ENCODE measurements at places on chromosomes 2 and 18. TPM values are rescaled to one million over a fixed set of nuclear protein-coding genes. Genes with fewer than 3 reads are reported as not detected.

DNA sequence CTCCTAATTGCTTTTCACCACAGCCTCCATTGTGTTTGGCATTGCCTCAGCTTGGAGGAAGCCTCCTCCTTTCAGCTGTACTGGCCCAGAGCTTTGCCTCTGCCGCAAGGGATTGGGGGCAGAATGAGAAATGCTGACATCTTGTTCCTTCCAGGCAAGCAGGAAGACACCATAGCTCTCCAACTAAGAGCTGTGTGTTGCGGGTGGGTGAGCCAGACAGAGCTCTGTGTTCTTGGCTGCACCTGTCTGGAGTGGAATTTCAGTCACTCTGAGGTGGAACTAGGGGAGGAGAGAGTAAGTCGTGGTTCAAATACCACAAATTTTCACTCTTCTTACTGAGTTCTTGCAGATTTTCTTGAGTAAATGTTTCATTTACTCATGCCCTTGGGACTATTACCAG lies 36.6 kb upstream of the KCNF1 start:
- H3K4me3 ChIP-seq = no peak overlapping the region
- no peaks in the 10 kb centered on the region for H3K36me3 ChIP-seq
- H3K4me1 ChIP-seq = no peaks in the 10 kb centered on the region
- DNase-seq = no peak
- no peaks in the 10 kb centered on the region for H3K27me3 ChIP-seq

GRCh38 chr2:184049566-184049965 lies 548.8 kb upstream of the ZNF804A start:
- DNase-seq = no peak
- H3K27me3 ChIP-seq = no peaks in the 10 kb centered on the region
- H3K4me1 ChIP-seq = no peaks in the 10 kb centered on the region
- H3K4me3 ChIP-seq = no peak overlapping the region

SMYD1 gene
- total RNA-seq = not detected

TCF23 gene
- not detected for total RNA-seq

IL37 gene
- not detected for total RNA-seq
